ENCODE measurements at places on chromosomes 5 and 9.

GRCh38 chr9:36928670-36929349 is 105.3 kb downstream of the PAX5 start:
- DNase-seq: no peak

DNA sequence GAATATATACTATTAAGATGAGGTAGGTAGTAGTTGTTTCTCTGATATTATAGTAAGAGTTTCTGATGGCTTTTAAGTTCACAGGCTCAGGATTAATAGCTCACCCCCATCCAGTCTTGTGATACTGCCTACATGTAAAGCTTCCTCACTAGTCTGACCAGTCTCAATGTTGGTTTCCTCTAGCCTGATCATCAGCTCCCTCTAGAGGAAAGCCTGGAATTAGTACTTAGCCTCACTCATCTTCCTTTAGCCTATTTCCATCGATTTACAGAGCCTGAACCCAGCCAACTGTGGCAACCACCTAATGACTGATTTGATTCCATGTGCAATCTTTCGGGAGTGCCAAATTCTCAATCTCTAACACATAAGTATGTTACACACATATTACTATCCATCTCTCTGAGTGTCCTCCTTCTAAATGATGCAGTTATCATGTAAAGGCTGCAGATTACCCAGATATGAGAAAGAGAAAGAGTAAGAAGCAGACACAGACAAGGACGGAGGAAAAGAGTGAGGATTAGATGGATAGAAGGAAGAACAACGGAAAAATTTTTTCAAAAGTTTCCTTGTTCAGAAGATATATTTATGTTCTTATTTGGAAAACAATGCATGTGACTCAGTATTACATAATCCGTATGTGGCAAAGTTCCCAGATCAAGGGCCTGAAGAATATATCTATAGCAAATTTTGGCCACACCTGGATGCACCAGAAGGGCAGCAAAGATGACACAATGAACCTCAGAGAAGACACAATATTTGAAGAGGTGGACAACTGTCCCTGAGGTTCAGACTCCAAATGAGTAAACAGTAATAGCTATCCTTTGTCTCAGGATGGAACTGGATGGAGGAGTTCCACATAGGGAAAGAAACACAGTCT is 333.7 kb downstream of the ELAVL2 start:
- DNase-seq: no peak

- no peak for DNase-seq
Measured at GRCh38 chr5:74226716-74227485, 413.6 kb downstream of the ENC1 start.

DNA sequence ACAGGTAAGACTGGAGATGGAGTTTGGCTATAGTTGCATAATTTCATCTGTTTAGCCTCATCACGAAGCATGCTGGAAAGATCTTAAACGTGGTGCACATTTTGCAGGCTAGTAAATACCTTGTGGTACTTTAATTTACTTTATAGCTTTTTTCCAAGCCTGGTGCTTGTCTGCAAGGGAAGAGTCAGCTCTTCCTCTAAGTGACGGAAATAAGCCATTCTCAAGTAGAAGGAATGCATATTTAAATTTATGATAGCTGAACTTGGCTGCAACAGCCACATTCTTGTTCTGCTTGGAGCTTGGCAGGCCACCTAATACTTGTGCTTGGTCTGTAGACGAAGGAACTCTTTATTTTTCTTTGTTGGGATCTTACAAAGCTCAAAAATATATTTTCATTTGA is 188.0 kb upstream of the PIK3R1 start:
- DNase-seq: no peak

- no peak for DNase-seq
Measured at GRCh38 chr5:32057187-32058096, 116.7 kb downstream of the GOLPH3 start.

- no peak for DNase-seq
Measured at GRCh38 chr5:76326577-76327302, 76.3 kb upstream of the IQGAP2 start.

GRCh38 chr5:151528153-151528552 is 63.0 kb downstream of the FAT2 start:
- no peak for DNase-seq

- no peak for DNase-seq
Measured at GRCh38 chr9:4781408-4781807, 11.3 kb upstream of the RCL1 start.

All from thymus (tissue), 14 donors.